ENCODE measurements at places on chromosomes 2 and 18.

DNA sequence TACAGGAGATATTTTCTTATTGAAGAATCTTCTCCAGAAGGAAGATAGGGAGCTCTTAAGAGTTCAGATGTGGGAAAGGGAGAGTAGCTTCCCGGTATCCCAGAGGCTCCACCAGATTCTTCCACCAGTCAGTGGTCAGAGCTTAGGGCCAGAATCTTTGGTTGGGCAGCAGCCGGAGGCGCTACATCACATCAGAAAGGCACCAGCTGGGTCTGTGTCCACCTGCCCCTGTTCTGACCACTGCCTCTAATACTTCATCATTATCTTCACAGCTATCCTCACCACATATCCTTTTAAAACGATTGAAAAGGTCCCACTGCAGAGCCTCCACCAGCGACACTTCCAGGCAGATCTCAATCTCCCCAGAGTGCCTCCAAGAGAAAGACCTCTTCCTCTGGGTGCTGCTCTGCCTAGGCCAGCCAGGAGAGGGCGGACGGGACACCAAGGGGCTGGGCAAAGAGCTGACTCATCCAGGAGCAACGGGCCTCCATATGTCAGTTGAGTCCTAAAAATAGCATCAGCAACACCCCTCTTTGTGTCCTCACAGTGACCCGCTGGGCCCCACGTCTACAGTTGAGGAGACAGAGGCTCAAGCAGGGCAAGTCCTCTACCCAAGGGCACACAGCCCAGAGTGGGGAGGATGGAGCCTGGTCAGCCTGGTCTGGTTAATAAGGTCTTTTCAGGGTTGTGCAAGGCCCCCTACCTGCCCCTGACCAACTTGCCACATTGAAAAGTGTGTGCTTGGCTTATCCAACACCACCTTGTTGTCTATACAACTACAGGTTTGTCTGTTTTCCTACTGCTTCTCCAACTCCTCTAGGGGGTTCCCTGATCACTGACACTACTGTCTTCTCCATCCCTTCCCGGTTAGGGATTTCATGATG lies 81.2 kb downstream of the ADD2 start:
- DNase-seq = no peak

- no peak for DNase-seq
Measured at GRCh38 chr2:57720728-57721627, 325.6 kb upstream of the VRK2 start.

- no peak for DNase-seq
Measured at GRCh38 chr18:64401268-64402060, 252.6 kb upstream of the LINC00305 start.

GRCh38 chr2:219418155-219419011 lies at the start of gene DES:
DES (plus strand) TSS chr2:219418377; CDS start chr2:219418463, 86 bp downstream.
- no peak for DNase-seq

- DNase-seq = no peak
Measured at GRCh38 chr18:48345596-48345995, 63.6 kb downstream of the ZBTB7C start.

DNA sequence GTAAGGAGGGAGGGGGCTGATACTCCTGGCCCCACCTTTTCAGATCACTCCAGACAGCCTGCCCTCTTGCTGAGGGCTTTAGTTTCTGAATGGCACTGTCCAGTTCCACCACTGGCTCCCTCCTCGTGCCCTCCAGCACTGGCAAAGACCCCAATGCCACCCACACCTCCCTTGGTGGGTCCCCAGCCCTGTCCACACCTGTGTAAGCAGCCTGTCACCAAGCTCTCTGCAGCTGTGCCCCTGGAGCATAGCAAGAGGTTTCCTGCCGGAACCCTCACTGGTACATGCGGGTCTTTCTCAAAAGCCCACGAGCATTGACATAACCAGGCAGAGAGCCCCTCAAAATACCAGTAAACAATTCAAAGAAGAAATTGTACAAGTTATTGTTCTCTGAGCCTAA lies 17.6 kb upstream of the KIF1A start:
- DNase-seq = no peak

DNA sequence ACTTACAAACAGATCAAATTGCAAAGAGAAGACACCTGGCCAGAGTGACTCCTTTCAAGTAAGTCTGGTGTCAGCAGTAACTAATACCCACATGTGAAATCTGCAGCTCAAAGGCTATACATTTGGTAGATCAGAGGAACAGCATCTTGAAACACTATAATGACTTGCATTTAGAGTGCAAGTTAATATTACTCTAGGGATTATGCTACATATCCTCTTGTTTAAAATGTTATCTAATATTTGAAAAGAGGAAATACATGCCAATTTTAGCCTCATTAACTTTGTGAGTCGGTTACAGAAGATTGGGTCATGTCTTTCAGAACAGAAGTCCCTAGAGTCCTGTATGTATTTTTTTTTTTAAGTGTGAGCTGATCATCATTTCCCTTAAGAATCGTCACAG lies 15.2 kb downstream of the LANCL1 start:
- no peak for DNase-seq

DNA sequence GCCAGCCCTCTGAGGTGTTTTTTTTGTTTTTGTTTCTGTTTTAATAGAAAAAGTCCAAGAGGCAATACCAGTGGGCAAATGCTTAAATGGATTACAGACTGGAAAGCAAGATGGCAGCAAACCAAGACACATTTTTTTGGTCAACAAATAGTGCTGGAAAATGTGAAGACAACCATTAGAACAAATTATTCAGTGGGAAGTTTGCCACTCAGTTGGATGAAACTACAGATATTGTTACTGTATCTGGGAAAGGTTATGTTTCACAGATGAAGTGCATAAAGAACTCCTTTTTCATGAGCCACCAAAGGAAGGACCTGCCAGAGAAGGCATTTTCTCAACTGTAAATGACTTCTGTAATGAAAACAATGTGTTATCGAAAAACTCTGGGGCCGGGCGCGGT lies 93.0 kb upstream of the ODC1 start:
- DNase-seq = no peak

DNA sequence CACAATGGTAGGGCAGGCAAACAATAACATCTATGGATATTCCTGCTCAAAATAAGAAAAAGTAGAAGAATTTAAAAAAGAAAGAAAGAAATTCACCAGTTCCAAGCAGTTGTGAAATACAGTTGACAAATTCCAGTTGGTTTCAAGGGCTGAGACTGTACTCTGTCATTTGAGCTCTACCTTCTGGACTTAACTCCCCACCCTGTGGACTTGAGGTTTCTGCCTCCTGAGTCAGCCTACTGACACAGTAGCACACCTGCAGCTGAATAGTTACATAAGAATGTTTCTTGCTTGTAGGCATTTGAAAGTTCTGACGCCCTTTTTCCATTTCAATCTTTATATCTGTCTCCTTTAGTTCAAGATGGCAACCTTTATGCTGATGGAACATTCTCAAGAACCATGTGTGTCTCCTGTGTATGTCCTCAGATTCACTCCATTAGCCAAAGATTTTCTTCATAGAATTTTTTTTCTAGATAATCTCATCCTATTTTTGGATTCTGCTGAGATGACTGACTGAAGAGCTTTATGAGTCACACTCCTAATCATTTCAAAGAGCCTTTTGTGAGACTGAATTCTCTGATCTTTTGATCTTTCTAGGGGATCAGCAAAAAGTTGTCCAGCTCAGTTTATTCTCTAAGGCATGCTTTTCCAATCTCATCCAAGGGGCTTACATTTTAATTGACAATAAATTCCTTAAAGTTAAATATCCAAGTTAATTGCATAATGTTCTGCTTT lies 19.1 kb downstream of the NETO1 start:
- DNase-seq = no peak

DNA sequence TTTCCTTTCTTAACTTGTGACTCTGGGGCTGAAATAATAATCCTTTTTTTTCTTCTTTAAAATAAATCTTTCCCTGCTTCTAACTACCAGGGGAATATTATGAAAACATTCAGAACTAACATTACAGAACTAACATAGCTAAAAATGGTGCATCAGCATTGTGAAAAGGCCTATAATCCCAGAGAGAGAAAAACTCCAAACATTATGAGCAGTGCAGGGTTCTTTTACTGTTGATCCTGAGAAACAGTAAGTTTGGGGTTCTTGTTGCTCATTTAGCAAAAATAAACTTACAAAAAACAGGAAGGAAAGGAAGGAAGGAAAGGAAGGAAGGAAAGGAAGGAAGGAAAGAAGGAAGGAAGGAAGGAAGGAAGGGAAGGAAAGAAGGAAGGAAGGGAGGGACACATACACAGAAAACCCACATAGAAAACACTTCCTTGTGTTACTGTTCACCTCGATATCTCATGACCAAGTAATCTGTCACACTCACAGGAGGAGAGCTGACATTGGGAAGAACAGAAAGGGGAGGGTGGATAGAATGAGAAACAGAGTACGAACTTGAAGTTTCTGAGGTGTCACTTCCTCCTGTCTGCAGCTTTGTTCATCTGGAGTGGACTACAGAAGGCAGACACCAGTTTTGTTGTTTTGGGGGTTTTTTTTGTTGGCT lies 18.4 kb upstream of the PIK3C3 start:
- no peak for DNase-seq

- DNase-seq = no peak
Measured at GRCh38 chr2:8563814-8564474, 117.9 kb upstream of the ID2 start.

All from stimulated activated CD4-positive, alpha-beta T cell treated with anti-CD3 and anti-CD28 coated beads, Interleukin-15, amount 100 ng/mL, for 1 hour (primary cell).